ENCODE measurements at places on chromosomes 7 and 10.

DNA sequence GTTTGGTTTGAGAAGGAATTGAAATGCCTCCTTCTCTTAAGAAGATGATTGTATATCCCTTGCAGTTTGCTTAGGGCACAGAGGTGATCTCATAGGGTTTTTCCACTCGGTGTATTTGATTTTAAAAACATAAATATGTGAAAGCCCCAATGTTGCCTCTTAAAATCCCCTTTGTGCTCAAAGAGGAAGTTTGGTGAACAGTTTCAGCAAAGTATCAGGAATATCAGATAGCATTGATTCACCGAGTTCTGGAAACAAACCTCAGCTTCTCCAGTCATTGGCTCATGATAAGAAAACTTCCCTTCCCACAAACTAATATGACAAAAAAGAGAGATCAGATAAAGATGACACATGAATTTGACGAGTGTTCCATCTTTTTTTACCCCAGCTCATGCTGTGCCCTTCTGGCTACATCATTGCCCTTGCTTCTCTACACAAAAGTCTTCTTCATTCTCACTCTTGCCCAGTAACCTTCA, 20.1 kb upstream of the SMNDC1 start:
- peak; percentile 89 for ATAC-seq

DNA sequence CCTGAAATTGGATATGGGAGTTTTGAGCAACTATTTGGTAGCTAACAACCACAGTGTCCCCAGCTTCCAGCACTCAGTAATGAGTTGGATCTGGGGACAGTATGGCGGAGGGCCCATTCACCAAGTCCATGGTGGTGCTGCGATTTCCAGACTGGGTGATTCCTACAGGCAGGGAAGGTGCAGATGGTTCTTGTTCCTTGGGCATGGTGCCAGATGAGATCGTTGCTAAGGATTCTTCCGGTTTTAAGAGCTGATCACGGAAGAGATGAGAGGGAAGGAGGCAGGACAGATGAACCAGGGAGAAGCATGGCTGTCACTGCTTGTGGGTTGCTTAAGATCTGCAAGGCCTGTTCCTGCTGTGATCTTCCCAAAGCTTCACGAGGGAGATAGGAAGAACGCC, 380.3 kb downstream of the TCERG1L start:
- ATAC-seq = no peak

DNA sequence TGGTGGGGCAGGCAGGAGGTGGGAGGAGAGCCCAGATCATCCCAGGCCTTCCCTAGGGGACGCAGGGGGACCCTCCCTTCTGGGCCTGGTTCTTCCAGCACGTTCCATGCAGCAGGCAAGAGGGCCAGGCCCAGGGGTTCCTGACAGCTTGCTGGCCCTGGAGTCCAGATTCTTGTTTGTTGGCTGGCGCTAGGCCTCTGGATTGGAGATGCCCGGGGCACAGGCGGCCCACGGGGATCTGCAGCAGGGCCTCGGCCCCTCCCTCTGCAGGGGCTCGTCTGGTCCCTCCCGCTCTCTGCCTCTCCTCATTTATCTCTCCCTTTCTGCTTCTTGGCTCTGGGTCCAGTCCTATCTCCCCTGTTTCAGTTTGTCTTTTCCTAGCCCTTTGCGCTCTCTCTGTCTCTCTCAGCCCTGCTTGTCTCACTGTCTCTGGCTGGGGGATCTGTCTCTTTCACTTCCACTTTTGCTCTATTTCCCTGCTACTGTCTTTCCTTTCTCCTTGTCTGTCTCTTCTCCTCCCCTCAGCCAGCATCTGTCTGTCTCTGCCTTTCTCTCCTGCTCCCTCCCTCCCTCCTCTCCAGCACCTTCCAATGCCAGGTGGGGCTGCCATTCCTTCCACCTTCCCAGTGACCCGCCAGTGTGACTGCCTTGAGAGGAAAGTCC, 1.1 kb upstream of the AQP1 start:
- no peak for ATAC-seq

GRCh38 chr10:92076722-92077121, 153.2 kb downstream of the BTAF1 start:
- ATAC-seq = no peak

DNA sequence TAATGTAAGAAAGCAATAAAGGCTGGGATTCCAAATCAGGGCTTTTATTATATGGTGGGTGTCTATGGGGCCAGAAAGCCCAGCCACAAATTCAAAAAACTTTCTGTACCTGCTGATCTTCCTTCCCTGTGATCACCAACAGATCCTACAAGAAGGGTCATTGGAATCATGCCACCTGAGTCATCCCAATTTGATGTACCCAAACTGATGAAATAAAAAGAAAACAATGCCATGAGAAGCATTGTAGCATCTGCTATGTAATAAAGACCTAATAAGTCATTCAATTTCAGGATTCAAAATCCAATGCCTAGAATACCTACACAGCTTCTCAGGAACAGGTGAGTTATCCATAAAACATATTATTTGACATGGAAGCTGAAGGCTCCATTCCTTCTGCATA, 228.8 kb downstream of the DKK1 start:
- no peak for ATAC-seq

DNA sequence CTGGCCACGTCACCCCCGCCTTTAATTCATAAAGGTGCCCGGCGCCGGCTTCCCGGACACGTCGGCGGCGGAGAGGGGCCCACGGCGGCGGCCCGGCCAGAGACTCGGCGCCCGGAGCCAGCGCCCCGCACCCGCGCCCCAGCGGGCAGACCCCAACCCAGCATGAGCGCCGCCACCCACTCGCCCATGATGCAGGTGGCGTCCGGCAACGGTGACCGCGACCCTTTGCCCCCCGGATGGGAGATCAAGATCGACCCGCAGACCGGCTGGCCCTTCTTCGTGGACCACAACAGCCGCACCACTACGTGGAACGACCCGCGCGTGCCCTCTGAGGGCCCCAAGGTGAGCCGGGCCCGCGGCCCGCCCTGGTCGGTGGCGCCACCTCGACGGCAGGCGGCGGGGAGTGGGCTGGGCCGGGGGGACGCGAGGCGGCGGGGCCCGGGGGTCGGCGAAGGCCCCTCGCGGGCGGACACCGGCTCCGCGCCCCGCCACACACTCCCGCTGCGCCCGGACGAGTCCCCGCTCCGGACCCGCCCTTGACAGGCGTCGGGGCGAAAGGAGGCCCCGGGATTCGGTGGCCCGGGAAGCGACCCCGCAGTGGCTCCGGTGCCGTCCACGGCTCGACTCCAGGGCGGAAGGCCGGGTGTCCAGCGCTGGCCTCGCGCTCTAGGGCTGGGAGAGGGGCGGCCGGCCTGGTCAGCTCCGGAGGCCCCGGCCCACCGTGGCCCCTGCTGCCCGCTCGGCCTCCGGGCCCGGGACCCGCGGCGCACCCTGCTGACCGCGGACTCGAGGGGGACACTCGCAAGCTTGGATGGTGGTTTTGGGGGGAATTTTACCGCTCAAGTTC, 557 bp downstream of the BAG3 start:
- ATAC-seq = peak; percentile 52

- ATAC-seq = no peak
Measured at GRCh38 chr10:110547139-110547761, 20.2 kb upstream of the SMC3 start.

GRCh38 chr7:66558660-66559465, 69.8 kb upstream of the KCTD7 start:
- no peak for ATAC-seq

GRCh38 chr7:77395626-77396025, 20.5 kb downstream of the GSAP start:
- ATAC-seq = no peak

Data from stimulated activated memory B cell treated with anti-CD40 and anti-IgM and Interleukin-4, amounts not matched to agents 10 μg/mL and 1 μg/mL and 100 μg/mL, for 72 hours (primary cell).